ENCODE measurements at places on chromosomes 13 and 19.

DNA sequence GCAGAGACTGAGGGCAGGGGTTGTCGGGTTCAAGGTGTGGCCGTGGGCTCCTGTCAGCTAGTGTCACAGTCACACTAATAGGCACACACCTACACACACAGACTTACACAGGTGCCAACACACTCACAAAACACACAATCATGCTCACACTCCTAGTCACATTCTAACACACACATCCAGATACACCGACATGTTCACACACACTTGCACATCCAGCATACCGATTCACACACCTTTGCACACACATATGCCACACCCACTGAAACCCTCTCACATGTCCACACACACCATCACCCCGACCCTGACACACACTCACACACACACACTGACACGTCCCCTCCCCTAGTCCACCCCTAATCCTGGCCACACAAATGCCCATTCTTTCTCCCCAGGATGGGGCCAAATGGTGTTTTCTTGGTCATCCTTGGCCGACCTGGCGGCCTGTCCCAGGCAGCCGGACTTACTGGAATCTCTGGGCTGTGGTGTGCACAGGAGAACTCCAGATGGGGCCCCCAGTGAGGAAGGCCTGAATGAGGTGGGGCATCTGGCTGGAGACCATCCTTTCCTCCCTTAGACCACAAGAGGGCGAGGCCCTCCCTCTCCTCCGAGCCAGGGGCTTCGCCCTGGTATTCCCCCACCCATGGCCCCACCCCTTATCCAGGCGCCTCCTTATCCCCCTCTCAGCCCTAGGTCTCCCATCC, 19.1 kb upstream of the PNMA8B start:
- DNase-seq, result no peak

DNA sequence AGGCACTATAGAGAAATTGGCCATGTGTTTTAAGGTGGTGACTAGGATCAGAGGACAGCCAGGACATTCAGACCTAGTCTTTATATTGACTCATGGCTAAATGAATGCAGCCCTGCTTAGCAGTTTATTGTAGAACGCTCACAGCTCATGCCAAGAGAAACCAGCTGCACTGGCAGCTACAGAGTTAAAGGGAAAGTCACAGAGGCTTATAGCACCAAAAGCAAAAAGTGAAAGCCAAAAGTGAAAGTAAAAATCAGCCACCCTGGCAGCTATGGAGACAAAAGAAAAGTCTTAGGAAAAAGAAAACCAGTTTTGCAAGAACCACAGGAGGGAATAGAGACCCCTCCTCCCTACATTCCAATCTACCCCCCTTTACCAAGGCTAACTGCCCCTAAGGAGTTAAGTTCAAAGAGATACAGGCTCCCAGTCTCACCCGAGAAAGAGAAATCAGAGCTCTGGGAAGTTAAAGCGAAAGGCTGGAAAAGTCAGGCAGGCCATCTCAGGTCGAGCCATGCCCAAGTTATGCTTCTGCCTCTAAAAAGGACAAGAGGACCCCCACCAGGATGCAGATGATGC, 99.0 kb downstream of the ZNF429 start:
- DNase-seq, result no peak

DNA sequence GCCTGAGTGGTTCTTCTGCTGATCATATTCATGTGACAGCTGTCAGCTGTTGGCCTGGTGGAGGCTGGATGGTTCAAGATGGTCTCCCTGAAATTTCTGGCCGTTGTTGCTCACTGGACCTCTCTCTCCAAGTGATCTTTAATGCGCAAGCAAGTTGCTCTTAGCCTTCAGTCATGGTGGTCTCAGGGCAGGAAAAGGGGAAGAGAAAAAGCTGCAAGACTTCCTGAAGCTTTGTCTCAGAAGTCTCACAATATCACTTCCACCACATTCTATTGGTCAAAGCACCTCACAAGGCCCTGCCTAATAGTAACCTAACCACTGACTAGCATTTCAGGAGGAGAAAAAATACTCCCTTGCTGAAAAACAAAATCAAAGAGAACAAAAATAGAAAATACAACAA, 1.6 kb upstream of the ZNF567 start:
- DNase-seq, result no peak

GRCh38 chr13:41639237-41639904, 182.0 kb downstream of the RGCC start:
- DNase-seq, result no peak

DNA sequence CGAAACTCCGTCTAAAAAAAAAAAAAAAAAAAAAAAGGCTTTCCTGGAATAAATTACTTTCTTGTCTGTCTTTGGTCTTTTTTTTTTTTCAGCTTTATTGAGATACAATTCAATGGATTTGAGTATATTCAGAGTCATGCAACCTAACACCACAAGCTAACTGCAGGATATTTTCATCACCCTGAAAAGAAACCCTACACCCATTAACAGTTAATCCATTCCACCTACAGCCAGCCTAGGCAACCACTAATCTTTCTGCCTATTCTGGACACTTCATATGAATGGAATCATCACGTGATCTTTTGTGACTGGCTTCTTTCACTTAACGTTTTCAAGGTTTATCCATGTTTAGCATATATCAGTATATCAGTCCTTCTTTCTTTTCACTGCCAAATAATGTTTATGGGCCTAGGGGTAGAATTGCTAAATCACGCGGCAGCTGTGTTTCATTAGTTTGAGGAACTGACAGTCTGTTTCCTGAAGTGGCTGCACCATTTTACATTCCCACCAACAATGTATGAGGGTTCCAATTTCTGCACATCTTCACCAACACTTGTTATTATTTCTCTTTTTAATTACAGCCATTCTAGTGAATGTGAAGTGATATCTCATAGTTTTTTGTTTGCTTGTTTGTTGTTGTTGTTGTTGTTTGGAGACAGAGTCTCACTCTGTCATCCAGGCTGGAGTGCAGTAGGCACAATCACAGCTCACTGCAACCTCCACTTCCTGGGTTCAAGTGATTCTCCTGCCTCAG, 19.9 kb downstream of the LRFN3 start:
- no peak for DNase-seq

DNA sequence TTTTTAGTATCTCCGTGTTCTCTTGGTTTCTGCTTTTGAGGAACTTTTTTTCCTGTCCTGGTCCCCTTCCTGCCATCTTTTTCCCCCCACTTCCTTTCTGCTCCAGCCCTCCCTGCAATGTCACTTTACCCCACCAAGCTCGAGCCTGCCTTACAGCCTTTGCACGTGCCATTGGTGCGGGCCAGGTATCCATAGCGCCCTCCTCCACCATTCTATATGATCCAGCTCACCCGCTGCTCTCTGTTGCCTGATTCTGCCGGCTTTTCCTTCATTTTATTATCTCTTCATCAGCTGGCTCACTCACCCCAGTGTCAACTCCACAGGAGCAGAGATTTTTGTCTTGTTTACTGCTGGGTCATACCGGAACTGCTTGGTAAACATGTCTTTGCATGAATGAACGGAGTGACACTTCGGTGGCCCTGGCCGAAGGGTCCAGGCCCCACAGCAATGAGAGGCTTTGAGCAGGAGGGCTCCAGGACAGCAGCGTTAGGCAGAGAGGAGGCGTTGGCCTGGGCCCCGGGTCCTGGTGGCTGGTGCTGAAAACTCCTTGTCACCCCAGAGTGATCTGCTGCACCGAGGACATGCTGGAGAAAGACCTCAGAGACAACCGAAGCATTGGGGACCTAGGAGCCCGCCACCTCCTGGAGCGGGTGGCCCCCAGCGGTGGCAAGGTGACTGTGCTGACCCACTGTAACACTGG, 1.2 kb downstream of the MRI1 start:
- no peak for DNase-seq

GRCh38 chr13:52385870-52386269, 20.1 kb downstream of the THSD1 start:
- no peak for DNase-seq

- DNase-seq, result no peak
These were observed 53.5 kb downstream of the COL4A2 start for GRCh38 chr13:110360598-110360997.

- DNase-seq, result no peak
These were observed 35.5 kb upstream of the LDLR start for GRCh38 chr19:11053817-11054195.

DNA sequence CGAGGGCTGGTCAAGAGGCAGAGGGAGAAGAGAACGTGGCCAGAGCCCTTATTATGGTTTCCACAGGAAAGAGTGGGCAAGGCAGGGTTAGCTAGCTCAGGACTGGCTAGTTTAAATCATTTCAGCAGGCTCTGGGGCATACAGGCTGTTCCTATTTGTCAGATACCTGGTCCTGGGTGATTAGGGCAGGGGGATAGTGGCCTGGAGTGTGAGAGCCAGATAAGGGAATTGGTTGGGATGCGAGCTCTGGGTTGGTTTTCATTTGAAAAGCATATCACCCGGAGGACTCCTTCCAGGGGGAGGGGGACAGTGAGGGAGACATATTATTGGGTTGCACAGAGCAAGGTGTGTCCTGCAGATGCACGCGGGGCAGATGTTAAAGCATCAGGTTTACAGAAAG, 75.3 kb upstream of the CLDN10 start:
- DNase-seq, result no peak

DNA sequence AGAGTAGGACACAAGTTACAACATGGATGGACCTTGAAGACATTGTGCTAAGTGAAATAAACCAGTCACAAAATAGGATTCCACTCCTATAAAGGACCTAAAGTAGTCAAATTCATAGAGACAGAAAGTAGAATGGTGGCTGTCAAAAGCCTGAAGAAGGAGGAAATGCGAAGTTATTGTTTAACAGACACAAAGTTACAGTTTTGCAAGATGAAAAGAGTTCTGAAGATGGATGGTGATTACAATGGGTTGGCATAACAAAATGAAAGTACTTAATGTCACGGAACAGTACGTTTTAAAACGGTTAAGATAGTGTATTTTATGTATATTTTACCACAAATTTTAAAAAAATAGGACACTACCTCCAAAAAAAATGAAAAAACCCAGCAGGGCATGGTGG, 34.8 kb downstream of the FOXO1 start:
- DNase-seq, result no peak

GRCh38 chr13:38702669-38703068, 15.8 kb downstream of the FREM2 start:
- DNase-seq, result no peak

GRCh38 chr13:47117268-47117667, 220.4 kb upstream of the HTR2A start:
- peak; percentile 36 for DNase-seq

GRCh38 chr13:81048026-81048461, 707.1 kb upstream of the SPRY2 start:
- no peak for DNase-seq

GRCh38 chr13:37918116-37918714, 48.6 kb upstream of the TRPC4 start:
- DNase-seq, result no peak

GRCh38 chr19:35458731-35459391, 10.8 kb downstream of the FFAR2 start:
- peak; percentile 46 for DNase-seq

GRCh38 chr19:7247155-7247554, 47.1 kb downstream of the INSR start:
- no peak for DNase-seq

- no peak for DNase-seq
These were observed 47.6 kb downstream of the CHST8 start for GRCh38 chr19:33669376-33669775.

- DNase-seq, result no peak
These were observed 19.7 kb upstream of the CLN5 start for GRCh38 chr13:76971851-76972829.

DNA sequence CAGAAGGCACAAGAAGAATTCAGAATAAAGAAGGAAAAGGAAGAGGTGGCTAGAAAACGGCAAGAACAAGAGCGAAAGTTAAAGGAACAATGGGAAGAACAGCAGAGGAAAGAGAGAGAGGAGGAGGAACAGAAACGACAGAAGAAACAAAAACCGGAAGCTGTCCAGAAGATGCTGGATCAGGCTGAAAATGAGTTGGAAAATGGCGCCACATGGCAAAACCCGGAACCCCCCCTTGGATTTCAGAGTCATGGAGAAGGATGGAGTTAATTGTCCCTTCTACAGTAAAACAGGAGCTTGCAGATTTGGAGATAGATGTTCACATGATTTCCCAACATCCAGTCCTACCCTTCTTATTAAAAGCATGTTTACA, 6.7 kb downstream of the CD209 start:
- no peak for DNase-seq

DNA sequence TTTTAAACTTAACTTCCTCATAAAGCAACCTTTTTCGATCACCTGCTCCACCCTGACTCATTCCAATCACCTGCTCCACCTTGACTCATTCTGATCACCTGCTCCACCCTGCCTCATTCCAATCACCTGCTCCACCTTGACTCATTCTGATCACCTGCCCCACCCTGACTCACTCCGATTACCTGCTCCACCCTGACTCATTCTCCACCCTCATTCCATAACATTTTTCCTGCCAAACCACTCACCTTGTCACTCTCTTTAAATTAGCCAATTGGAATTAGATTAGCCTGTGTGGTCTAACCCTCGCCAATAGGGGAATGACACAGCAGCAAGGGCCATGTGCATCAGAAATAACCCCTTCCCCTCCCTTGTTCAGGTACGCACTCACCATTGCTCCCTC, 31.9 kb upstream of the ZNF83 start:
- peak; percentile 49 for DNase-seq

DNA sequence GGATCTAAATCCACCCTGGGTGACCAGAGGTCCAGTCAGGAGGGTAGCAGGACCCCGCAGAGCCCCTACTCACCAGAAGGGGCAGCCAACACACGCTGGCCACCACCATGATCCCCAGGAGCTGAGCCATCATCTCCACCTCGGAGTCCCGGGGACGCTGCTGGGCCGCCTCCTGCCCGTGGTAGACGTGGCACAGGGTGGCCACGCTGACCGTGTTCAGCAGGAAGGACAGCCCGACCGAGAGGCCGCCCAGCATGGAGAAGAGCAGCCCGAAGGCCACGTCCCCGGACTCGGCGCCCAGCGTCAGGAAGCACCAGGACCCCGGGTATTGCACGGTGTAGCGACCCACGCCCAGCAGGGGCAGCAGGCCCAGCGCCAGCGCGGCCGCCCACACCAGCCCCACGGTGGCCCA, 6.9 kb downstream of the TBXA2R start:
- no peak for DNase-seq

DNA sequence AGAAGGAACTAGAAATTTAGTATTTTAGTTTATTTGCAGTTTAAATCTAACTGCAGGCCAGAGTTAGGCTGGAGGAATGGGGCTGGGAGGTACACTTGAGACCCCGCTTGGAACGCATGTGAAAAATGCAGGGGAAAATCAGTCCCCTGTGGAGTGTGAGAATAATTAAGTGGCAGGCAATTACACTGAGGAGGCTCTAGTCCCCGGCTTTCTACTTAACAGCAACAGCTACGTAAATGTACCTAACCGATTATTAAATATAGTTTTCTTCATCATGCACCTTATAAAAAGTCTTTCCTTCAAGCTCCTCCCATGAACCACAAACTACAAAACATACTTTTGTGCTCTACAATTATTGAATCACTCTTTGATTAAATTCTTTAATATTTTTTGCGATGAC, 804 bp downstream of the ZNF708 start:
- peak; percentile 1 for DNase-seq
